SJSA1 (cell line): ENCODE measurements at places on chromosomes 6 and 20. TPM values are rescaled to one million over a fixed set of nuclear protein-coding genes. Genes with fewer than 3 reads are reported as not detected.

ELOVL2 gene
- 6.8 and 10.9 TPM in 2 replicates for total RNA-seq

KAT14 gene
- total RNA-seq, result 14.4 and 15.3 TPM in 2 replicates

DNA sequence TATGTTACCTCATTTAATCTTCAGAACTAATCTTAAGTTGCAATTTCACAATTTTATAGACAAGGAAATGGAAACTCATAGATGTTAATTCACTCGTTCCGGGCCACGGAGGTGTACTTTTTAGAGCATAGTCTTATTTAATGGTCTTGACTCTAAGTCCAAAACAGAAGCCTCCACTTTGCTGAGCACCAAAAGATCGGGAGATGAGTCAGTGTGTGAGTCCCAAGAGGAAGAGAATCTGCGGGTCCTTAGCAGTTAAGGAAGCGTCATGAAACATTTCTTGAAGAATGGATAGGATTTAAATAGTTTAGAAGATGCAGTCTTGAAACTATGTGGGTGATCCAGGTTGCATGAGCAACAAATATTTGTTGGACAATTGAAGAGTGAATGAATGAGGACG, 231.8 kb upstream of the QKI start:
- no peak for DNase-seq

C2 gene
- 0.47 and 0.53 TPM in 2 replicates for total RNA-seq

DNA sequence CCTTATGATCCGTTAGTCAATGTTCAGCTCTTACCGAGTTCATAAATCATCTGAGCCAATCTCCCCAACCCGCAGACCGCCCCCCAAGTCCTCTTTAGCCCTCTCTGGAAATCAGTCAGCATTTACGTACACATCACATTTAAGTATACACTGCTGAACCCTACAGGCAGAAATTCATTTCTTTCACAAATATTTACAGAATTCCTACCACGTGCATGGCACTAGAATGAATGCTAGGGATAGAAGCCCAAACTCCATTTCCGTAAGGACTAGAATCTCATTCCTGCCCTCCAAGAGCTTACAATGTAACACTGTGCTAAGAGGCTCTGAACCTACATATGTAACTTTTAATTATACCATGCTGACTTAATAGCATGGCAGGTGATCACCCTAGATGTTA, 1.8 kb downstream of the OSER1 start:
- DNase-seq, result no peak
